ENCODE measurements at places on chromosomes 1 and 21. TPM values are rescaled to one million over a fixed set of nuclear protein-coding genes. Genes with fewer than 3 reads are reported as not detected.

S100A2 gene
- 0.60 TPM for total RNA-seq

DNA sequence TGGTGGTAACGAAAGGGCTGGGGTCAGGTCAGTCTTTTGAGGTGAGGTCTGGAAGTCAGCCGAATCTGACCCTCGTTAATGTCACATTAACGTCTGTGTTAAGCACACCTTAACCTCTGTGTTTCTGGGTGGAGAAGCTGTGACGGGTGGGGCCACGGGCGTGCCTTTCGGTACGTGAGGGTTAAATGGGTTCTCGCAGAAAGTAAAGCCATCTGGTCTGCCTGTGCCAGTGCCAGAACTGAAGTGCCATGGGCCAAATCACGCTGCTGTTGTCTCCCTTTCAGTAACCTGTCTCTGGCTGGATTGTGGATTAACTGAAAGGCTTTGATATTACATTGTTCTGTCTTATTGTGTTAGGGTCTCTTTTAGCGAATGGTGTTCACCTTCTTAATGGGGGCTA lies 14.4 kb downstream of the URB2 start:
- no peak for DNase-seq

DNA sequence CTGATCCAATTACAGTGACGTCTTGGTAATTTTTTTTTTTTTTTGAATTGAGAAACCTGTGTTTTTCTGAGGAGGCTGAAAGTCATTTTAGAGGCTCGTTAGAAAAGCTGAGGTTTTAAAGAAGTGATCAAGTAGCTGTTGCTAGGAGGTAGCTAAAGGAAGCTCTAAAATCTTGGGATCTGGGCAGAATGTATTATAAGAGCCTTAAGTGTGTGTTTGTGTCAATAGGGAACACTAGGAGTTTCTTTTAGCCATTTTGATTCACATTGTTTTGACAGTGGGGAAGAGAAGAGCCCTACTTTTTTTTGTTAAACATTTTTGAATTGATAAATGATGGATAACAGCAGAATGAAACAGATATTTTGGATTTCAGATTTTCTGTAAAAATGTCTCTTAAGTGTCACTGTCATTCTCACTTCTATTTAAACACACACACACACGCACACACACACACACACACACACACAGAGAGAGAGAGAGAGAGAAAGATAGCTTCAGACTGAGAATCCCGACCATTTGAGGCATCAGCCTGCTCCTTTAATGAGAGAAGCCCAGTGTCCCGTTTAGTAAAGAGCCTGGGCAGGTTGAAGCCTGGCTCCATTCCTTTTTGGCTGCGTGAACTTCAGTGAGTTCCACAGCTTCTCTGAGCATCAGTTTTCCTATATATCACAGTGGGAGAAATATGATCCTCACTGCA lies 79.1 kb upstream of the GPR88 start:
- DNase-seq = no peak

DNA sequence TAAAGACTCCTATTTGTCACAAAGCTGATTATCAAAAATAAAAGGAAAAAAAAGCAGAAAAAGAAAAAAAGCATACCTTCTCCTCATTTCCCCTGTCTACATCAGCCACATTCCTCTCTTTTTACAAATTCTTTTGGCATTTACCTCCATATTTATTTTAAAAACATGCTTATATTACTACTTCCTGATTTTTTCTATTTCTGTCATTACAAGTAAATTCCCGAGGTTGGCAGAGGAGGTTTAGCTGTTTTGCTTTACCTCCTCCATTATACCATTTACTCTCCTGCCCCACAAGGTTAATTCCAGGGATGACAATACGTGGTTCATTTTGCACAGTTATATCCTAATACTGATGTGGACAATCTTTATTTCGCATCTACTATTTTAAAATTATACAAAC lies 26.3 kb upstream of the CD34 start:
- DNase-seq = no peak

S100A10 gene
- 235 TPM for total RNA-seq

DNA sequence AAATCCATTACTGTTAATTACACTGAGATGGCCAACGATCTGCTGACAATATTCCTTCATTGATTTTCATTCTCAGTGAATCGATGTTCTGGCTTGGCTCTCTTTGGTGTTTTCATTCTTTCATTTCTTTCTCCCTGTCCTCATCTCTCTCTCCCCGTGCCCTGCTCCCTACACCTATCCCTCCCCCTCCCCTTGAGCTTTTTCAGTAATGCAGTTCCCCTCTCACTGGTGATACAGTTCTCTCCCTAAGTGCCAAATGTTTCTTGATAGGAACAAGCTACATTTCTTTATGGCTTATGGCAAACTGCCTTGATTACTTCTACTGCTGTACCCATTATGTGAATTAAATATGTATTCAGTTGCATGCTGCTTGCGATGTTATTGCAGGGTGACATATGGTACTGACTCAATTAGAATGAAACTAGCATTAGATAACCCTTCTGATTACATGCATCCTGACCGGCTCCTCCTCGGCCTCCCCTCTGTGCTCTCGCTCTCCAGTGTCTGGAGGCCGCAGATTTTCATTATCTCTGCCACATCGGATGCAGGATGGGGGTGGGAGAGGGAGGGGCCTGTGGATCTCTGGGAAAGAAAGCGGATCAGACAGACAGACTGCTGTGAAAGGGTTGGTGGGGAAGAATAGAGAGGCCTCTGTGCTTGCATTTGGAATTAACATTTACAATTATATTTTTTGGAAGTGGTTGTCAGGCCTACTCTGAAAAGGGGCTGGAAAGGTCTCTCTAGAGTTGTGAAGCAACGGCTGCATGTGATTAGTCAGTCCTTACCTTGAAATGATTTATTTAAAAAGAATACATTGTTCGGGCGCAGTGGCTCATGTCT lies 130.9 kb downstream of the PBX1 start:
- no peak for DNase-seq

GRCh38 chr1:235873045-235873444 lies 6.3 kb upstream of the LYST start:
- DNase-seq = peak; percentile 59

- no peak for DNase-seq
Observed at GRCh38 chr1:24619376-24619775, 23.7 kb upstream of the SRRM1 start.

DNA sequence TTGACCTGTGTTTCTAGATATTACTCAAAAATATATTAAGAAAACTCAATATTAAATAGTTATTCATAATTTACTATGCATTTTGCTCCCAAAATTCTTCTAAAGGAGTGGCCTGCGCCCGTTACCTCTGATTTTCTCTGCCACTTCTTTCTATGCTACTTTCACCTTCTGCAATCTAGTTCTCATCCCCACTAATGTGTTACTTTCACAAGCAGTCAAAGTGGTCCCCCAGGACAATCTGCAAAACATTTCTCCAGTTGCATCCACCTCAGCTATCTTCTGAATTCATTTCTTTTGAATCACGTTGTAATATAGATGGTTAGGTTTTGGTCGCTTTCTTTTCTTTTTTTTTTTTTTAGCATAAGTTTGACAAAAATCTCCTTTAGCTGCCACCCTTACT lies 13.4 kb downstream of the INSL5 start:
- no peak for DNase-seq

CGN gene
- 1.3 TPM for total RNA-seq

BRINP3 gene
- not detected for total RNA-seq

GRCh38 chr21:23452384-23453083 lies 2154.7 kb downstream of the MRPL39 start:
- peak; percentile 6 for DNase-seq

CELSR2 gene
- 2.6 TPM for total RNA-seq

DNA sequence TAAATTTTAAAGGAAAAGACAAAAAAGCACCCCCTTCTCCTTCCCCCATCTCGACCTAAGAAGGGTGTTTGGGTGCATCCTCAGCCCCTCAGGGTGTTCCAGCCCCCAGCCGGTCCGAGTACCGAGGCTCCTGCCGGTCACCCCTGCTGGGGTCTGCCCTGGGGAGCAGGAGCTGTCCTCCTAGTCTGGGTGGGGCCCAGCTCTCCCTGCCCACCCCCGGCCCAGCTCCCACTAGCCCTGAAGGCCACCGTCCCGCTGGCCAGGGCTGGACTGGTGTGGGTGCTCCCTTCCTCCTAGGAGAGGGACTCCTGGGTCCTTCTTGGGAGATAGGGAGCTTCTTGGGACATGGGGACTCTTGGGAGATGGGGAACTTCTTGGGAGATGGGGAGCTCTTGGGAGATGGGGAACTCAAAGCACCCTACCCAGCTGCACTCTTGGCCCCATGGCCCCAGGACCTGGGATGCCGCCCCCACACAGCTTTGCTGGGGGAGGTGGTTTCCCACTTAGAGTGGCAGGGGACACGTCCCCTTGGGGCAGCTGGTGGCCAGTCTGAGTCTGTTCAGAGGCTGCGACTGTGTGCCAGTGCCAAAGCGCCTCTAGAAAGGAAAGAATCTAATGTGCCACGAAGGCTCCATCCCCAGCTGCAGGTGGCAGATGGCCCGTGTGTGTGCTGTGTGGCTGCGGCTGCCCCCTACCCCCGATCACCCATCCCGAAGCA lies 44.5 kb downstream of the MORN1 start:
- DNase-seq = no peak

DIO1 gene
- not detected for total RNA-seq

DNA sequence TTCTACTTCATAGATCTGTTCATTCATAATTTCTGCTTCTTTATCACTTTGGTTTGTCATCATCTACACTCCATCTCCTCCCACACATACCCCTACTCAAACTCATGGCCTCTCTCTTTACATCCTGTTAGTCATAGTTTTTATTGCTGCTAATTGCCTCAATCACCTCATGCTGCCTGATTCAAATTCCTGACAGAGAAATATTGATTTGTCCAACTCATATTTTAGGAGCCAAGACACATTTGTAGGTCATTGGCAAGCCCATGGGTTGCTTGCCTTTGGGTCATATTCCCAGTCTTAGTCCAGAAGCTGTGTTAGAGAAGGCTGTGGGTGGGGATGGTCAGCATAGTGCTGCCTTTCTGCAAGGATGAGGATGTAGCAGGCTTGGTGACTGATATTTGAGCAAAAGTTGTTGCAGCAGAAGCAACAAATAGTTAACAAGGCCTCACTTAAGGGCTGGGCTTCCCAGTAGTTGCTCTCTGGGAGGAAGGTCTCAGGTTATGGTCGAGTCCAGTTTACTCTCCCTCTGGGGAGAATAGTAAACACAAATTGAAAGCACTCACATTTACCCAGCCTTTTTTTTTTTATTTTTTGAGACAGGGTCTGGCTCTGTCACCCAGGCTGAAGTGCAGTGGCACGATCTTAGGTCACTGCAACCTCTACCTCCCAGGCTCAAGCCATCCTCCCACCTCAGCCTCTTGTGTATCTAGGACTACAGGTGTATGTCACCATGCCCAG lies 22.4 kb upstream of the EPS15 start:
- DNase-seq = no peak

DNA sequence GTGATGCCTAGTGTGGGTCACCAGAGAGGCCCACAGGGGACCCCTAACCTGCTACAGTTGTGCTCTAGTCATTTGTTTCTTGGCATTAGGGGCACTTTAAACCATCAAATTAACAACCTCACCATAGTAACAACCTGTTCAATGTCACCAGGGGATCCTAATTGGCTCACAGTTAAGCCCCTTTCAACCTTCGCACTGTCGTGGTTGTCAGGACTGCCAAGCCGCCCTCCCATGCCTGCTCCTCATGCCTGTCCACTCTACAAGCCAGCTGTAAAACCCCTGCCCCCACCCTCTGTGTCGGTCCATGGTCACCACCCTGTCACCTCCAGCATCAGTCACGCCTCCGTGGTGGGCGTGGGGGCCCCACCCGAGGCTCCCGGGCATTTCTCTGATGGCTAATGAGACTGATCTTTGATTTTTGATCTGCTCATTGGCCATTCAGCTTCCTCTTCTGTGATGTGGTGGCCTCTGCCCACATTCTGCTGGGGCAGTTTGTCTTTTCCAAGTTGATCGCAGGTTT lies 96.6 kb downstream of the WDR4 start:
- DNase-seq = no peak

GRCh38 chr1:147478521-147478920 lies 62.8 kb upstream of the BCL9 start:
- no peak for DNase-seq

KIF14 gene
- 17.4 TPM for total RNA-seq

- DNase-seq = no peak
Observed at GRCh38 chr1:22880174-22880601, 92.5 kb downstream of the LACTBL1 start.

PTGFRN gene
- 8.7 TPM for total RNA-seq

DNA sequence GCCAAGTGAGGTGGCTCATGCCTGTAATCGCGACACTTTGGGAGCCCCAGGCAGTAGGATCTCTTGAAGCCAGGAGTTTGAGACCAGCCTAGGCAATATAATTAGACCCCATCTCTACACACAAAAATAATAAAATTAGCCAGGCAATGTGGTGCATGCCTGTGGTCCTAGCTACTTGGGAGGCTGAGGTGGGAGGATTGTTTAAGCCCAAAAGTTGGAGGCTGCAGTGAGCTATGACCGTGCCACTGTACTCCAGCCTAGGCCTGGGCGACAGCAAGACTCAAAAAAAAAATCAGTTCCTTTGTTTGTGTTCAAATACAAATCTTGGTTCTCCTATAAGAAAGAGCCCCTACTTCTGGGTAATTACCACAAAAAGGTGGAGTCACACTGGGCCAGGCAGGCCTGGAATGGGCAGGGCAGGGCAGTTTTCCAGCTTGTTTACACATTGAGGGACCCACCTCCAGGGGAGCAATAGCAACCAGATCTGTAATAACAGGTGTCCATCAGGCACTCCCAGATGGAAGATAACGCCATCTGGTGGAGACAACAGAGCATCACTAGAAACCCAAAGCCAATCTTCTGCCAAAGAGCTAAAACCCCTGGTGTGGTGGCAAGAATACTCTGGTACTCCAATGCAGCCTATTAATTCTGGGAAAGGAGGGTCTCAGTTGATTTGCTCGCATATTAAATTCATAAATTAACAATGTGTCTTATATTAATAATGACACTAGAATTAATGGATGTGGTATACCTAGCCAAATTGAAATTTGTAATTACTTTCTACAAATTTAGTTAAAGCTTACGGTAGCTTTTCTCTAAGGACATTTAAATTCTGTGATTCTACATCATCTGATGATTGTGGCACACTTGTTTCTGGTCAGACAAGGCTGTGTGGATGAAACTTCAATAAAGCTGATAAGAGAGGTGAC lies 13.2 kb downstream of the PPP1R15B start:
- peak; percentile 52 for DNase-seq

TMOD4 gene
- 2.3 TPM for total RNA-seq

GRCh38 chr21:30942192-30942591 lies 60.8 kb upstream of the KRTAP11-1 start:
- no peak for DNase-seq

GRCh38 chr1:25128121-25128621 lies 104.1 kb downstream of the SYF2 start:
- DNase-seq = no peak

FMN2 gene
- not detected for total RNA-seq

DNA sequence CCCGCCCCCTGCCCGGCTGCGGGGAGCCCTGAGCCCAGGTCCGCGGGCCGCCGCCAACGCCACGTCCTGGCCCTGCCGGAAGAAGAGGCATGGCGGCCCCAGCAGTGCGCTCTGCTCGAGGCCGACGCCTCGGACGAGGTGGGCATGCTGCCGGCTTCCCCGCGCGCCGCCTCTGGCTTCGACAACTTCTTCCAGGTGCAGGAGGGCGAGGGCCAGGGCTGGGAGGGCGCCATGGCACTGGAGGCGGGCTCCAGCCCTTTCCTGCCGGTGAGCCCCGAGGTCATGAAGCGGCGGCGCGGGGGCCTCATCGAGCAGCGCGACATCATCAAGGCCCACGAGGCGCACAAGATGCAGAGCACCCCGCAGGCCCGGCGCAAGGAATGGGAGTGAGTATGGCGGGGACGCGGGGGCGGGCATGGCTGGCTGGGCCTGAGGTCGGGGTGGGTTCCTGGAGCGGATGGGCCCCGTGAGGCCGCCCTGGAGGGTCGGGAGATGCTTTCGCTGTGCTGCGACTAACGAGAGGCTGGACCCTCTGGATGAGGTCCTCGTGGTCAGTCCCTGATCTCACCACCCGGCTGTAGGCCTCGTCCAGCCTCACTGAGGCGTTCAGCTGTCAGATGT lies 70.0 kb upstream of the CACNA1E start:
- no peak for DNase-seq

Data from activated naive CD8-positive, alpha-beta T cell treated with anti-CD3 and anti-CD28 coated beads for 36 hours (primary cell).